Right ventricle myocardium inferior (tissue), 1 donor: ENCODE measurements at places on chromosomes 1 and 21. TPM values are rescaled to one million over a fixed set of nuclear protein-coding genes. Genes with fewer than 3 reads are reported as not detected.

The FMO2 gene
- 59.4 TPM for total RNA-seq

The HES3 gene
- total RNA-seq: not detected

The SAMD13 gene
- total RNA-seq: 1.5 TPM

The TNFRSF9 gene
- total RNA-seq: not detected

The TFF3 gene
- 3.4 TPM for total RNA-seq

The SEC16B gene
- total RNA-seq: 1.5 TPM

The RASSF5 gene
- 5.3 TPM for total RNA-seq

DNA sequence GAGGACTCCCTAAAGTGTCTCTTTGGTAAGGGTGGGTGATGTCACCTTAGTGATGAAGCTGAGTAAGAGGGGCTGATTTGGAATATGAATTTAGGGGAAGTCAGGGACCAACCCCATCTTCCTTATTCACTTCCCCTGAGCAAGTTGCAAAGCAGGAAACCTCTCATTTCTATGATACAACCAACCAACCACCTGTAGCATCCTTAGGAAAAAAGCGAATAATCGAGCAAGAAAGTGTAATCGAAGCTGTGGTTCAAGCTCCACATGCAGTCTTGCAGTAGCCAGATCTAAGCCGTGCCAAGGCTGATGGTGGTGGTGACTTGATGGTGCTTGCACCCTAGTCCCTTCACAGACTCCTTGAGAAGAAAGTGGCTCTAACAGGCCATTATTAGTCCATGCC lies 3.2 kb downstream of the TEX35 start:
- DNase-seq: no peak

DNA sequence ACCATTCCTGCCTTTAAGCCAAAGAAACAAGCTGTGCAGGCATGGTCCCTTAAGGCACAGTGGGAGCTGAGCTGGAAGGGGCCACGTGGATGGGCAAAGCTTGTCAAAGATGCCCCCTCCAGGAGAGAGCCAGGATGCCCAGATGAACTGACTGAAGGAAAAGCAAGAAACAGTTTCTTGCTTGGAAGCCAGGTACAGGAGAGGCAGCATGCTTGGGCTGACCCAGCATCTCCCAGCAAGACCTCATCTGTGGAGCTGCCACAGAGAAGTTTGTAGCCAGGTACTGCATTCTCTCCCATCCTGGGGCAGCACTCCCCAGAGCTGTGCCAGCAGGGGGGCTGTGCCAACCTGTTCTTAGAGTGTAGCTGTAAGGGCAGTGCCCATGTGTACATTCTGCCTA lies 1.3 kb upstream of the SLC50A1 start:
- DNase-seq: no peak

DNA sequence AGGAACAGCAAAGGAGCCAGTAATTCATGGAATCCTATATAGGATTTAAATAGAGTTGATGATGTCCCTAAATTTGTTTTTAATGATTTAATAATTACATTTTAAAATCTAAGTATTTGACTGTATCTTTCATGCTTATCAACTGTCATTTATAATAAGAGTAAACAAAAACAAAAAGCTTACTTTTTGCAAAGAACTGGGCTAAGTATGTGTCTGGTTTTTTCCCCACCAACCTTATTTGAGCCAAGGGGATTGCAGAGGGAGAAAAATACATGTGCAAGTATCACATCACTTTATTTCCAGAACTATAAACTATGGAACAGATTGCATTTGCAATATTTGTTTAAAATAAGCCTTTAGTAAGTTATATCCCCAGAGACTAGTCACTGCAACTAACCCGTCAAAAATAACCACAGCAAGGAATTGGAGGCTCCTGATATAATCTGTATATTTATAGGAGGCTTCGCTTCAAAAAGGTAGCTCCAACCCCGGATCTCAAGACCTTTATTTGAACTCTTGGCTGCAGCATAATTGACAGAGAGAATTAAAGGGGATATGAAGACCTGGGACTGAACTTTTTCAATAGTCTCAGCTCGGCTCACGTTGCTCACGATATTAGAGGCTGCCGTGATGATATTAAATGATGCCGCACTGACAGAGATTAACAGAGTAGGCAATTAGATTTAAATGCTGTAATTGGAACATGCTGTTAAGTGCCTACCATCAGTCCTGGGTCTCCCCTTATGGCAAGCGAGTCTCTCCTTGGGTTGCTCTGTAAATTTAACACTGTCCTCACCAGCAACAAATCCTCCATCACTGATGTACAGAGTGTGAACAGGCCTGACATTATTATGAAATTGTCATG lies 329.1 kb upstream of the NFIA start:
- DNase-seq: no peak

- DNase-seq: no peak
Measured at GRCh38 chr21:29256126-29256910, 42.4 kb upstream of the BACH1 start.

DNA sequence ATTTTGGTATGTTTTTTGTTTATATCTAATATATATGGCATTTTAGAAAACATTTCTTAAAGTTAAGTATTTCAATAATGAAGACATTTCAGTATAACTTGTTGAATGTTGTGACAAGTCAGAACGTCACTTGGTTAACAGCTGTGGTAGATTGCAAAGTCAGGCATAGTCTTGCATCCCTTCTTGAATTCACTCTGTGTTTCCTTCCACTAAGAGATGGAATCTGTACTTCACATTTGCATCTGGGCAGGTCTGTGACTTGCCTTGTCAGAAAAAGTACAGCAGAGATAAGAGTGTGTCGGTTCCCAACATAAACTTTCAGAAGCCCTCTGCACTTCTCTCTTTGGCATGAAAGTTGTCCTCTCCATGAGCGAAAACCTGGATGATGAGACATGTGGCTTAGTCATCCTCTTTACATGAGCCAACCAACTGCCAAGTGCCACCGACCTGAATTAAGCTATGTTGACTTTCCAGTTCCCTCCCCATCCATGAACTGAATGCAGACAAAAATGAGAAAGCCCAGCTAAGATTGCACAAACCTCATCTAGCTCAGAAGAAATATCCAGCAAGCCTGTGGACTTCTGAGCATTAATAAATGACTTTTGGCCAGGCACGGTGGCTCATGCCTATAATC lies 1730.2 kb downstream of the MRPL39 start:
- DNase-seq: no peak

DNA sequence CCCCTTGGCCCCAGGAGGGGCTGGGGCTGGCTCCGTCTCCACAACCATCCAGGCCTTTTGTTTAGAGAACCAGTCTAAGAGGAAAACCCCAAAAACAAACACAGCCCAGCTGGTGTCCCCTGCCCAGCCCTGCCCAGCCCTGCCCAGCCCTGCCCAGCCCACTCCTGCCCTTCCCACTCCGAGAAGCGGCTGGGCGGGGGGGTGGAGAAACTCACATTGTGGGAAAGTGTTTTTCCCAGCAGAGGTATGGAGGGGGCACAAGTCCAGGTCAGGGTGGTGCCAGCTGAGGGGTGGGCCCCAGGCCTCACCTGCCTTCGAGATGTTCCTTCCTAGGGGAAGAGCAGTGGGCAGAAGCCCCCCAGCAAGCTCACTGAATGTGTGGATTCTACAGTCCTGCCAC lies 10.0 kb upstream of the FAM131C start:
- no peak for DNase-seq

DNA sequence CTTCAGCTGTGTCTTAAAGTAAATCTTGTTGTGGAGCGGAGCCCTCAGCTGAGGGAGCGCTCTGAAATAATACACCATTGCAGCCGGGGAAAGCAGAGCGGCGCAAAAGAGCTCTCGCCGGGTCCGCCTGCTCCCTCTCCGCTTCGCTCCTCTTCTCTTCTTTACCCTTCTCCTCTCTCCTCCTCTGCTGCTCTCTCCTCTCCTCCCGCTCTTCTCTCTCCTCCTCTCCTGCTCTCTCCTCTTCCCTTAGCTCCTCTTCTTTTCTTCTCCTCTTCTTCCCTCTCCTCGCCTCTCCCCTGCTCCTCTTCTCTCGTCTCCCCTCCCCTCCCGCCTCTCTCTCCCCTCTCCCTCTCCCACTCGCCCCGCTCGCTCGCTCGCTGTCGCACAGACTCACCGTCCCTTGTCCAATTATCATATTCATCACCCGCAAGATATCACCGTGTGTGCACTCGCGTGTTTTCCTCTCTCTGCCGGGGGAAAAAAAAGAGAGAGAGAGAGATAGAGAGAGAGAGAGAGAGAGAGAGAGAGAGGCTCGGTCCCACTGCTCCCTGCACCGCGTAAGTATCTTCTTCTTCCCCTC lies at the start of gene PROX1:
TSS of gene PROX1 (plus strand) at position 47 of the 580 bp plus-strand sequence. CDS start 8,563 bp downstream, outside the sequence.
- no peak for DNase-seq

DNA sequence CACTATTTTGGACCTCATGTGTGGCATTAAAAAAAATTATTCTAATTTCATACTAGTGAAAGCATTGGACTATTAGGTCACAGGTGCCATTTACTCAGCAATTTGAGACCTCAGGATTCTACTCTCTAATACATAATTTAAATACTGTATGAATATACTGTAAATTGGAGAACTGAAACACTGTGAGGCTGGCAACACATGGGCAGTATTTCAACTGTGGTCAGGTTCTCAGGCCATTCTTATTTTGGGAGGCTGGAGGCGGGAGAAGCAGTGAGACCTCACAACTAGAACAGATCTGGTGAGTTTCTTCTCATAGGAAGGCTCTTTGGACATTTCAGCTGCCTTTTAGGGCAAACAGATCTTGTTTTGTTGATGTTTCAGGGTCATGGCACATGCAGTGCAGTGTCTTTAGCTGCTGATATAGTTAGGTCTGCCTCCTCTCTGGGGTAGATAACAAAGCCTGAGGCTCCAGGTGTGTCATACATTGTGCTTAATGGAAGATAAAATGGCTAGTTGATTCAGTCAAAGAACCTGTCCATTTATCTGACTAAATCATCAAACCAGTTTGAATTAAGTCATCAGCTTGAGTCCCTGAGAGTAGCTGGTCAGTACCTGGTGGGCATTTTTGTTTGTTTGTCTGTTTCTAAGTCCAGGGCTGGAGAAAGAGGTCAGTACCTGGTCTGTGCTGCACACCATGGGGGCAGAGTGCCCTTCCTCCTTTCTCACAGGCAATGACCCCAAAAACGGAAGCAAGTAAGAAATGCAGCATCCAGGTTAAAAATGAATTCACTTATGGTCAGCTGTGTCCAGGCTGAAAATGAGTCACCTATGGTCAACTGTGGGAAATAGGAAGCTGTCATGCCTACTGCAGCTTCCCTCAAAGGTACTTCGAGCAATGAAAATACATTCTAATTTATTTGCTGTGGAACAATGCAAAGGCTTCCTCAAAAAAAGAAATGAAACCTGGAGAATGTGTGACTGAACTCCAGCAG lies 216.2 kb downstream of the SDCCAG8 start:
- DNase-seq: no peak

- no peak for DNase-seq
Measured at GRCh38 chr1:243849421-243850201, 432 bp downstream of the AKT3 start.

GRCh38 chr1:192968323-192968722 lies 90.8 kb downstream of the UCHL5 start:
- DNase-seq: no peak

GRCh38 chr21:42376338-42376982 lies 10.1 kb upstream of the TFF1 start:
- DNase-seq: no peak

DNA sequence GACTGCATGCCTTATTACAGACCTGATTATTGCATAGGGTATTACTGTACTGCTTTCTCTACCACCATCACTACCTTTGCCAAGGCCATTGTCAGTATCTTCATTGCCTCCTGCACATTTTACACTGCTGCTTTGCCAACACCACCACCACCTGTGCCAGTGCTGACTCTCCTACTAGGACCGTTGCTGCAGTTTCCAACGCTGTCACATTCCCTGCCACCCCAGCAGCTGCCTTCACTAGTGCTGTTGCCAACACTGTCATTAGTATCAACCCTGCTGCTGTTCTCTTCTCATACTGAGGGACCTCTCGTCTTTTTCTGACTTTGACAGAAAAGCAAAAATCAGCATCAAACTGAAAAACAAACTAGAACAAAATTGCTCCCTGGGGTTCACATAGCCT lies 394.9 kb upstream of the B3GALT2 start:
- peak; percentile 27 for DNase-seq

GRCh38 chr1:54284781-54285529 lies 85.0 kb downstream of the MRPL37 start:
- no peak for DNase-seq

DNA sequence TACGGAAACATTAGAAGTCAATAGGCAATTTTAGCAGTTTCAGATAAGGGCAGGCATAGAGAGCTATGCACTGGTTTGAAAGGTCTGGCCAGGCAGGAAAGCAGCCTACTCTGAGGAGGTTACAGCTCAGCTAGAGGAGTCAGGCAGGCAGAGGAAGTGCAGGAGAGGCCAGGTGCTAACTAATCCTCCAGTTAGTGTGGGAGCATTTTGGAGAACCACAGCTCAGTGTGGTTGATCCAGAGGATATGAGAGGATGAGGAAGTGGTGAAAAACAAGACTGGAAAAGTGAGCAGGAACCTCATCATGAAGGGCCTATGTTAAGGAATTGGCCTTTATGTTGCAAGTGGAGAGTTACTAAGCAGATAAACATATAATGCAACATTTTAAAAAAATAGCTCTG lies 282.4 kb upstream of the SGIP1 start:
- no peak for DNase-seq

GRCh38 chr1:11397151-11397901 lies 81.6 kb upstream of the DISP3 start:
- no peak for DNase-seq

DNA sequence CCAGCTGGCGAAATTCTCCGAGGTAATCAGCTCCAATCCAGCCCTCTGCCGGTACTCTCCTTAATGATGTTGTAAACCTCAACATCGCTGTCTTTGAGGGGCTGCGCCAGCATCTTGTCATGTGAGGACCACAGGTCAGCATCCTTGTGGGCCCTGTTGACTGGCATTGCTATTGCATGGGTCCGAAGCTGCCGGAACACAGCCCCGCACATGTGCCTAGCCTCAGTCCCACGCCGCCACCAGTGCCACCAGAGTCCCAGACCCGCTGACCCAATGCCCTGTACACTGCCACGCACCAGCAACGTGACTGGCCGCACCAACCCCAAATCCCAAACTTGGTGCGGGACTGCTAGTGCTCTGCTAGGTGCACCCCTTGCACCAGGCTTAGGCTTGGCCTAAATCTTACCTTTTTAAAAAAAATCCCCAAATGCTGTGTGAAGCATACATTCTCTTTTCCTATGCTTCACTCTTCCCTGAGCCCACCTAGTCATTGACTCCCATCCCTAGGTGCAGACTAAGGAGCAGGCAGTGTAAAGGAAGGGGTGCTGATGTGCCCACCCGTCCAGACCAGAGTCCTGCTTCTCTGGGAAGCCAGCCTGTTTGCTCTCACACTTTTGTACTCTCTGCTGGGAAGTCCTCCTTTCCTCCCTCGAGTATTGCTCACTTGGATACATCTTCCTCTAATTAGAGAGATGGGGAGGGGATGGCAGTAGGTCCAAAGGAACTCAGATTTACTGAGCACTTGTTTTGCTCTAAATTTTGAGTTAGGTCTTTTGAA lies 81.9 kb upstream of the ARTN start:
- DNase-seq: no peak

GRCh38 chr1:67586596-67586995 lies 98.4 kb upstream of the GADD45A start:
- no peak for DNase-seq

GRCh38 chr1:1428174-1428573 lies 7.1 kb upstream of the ANKRD65 start:
- no peak for DNase-seq

- no peak for DNase-seq
Measured at GRCh38 chr1:65068202-65069010, 79.6 kb upstream of the AK4 start.

GRCh38 chr1:76593141-76593540 lies 274.1 kb upstream of the ST6GALNAC5 start:
- DNase-seq: no peak
